ENCODE measurements at places on chromosomes 1 and 21. TPM values are rescaled to one million over a fixed set of nuclear protein-coding genes. Genes with fewer than 3 reads are reported as not detected.

The INSRR gene
- total RNA-seq, result under 0.01 TPM

The FAAH gene
- 0.92 TPM for total RNA-seq

The SLC6A17 gene
- 1.6 TPM for total RNA-seq

The CCDC181 gene
- 0.92 TPM for total RNA-seq

The S100A9 gene
- total RNA-seq, result not detected

The LCE1D gene
- not detected for total RNA-seq

The PAQR6 gene
- 0.26 TPM for total RNA-seq

The RGL1 gene
- total RNA-seq, result 44.1 TPM

Data from aortic smooth muscle cell (primary cell).